Activated naive CD8-positive, alpha-beta T cell treated with anti-CD3 and anti-CD28 coated beads, Interleukin-2, amount 10 ng/mL, durations not matched to agents 7 days and 5 days (primary cell): ENCODE measurements at places on chromosomes 1 and 21. TPM values are rescaled to one million over a fixed set of nuclear protein-coding genes. Genes with fewer than 3 reads are reported as not detected.
A peak's percentile ranks its signal among the peaks of the same experiment; 100 is the strongest.

AMY1A gene
- not detected for total RNA-seq

TBX15 gene
- not detected for total RNA-seq

DPYD gene
- 42.0 TPM for total RNA-seq

LCA5L gene
- not detected for total RNA-seq

TPTE gene
- not detected for total RNA-seq

LINGO4 gene
- 0.14 TPM for total RNA-seq

SYT14 gene
- not detected for total RNA-seq

DNA sequence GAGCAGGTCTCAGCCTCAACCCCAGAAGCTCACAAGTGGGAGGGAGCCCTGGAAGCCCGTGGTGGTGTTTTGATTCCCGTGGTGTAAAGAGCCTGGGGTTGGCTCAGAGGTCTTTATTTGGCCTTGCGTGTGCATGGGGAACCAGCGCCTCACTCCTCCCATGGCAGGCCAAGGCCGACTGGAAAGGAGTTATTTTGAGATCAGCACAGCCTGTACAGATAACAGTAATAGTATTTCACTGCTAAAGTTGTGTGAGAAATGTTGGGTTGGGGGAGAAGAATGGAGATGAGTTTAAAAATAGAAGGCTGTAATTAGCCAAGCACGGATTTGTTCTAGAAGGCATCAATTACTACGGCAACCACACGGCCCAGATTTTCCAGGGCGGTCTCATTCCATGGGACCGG lies 186.5 kb downstream of the DYRK1A start:
- DNase-seq: no peak
- H3K36me3 ChIP-seq: no peaks in the 10 kb centered on the region
- no peaks in the 10 kb centered on the region for H3K4me1 ChIP-seq
- H3K27ac ChIP-seq: no peak overlapping the region
- H3K4me3 ChIP-seq: no peak overlapping the region
- peaks cover 5% of the 10 kb centered on the region for H3K27me3 ChIP-seq

- no peak for DNase-seq
- H3K36me3 ChIP-seq: no peaks in the 10 kb centered on the region
- no peak overlapping the region for H3K27ac ChIP-seq
These were observed 21.0 kb downstream of the MTARC1 start for GRCh38 chr1:220807726-220808125.

DNA sequence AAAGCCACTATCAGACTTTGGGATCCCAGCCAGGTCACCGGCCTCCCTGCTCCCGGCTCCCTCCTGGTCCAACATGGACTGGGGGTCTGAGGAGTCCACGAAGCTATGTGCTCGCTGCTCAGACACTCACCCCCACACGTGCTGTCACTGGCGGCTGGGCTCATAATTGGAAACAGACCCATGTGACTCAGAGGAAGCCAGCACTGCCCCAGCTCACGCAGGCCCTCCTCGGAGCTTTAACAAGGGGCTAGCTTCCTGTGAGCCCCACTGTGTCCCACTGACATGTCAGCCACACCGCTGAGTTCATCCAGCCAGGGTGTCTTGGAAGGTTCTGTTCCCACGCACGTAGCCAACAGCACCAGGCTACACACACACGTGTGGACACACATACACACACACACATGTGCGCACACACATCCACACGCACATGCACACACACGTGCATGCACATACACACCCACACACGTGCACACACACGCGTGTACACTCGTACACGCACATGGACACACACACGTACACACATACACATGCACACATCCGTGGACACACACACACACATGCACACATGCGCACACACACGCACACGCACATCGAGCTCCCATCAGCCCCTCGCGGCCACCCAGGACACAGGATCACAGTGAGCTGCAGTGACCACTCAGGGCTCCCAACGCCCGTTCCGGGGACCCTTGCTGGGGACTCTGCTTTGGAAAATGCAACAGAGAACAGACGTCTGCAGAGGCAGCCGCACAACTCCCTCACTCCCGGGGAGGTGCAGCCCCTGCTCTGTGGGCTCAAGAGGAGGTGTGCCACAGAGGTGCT lies 18.4 kb upstream of the COL6A2 start:
- H3K36me3 ChIP-seq: no peaks in the 10 kb centered on the region
- H3K4me3 ChIP-seq: no peak overlapping the region
- H3K27ac ChIP-seq: no peak overlapping the region
- peaks cover 14% of the 10 kb centered on the region for H3K27me3 ChIP-seq
- DNase-seq: no peak

- H3K36me3 ChIP-seq: no peaks in the 10 kb centered on the region
- DNase-seq: no peak
- H3K27ac ChIP-seq: peak overlapping the region; percentile 58
- H3K4me3 ChIP-seq: no peak overlapping the region
- H3K27me3 ChIP-seq: peaks cover 2% of the 10 kb centered on the region
These were observed 19.6 kb upstream of the CBR3 start for GRCh38 chr21:36115138-36115730.

- no peak overlapping the region for H3K27ac ChIP-seq
- no peak overlapping the region for H3K4me3 ChIP-seq
These were observed 1144.6 kb upstream of the ADGRL2 start for GRCh38 chr1:80656014-80656636.

DNA sequence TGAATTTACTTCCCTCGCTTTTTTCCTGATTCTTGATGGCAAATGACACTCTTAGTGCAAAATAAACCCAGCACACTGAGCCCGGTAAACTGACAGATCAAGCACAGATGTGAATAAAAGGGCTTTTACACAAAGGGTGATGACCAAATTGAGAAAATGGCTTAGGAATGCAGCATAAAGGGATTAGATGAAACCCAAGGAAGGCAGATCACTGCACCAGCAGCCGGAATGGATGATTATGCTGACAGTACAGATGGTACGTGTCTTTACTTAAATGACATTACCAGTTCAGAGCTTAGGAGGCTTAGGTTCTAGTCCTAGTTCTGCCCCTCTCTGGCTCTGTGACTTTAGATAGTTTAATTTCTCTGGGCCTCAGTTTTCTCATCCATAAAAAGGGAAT lies 12.0 kb downstream of the PKP1 start:
- no peaks in the 10 kb centered on the region for H3K4me1 ChIP-seq
- H3K27me3 ChIP-seq: peaks cover 33% of the 10 kb centered on the region
- no peak for DNase-seq

DNA sequence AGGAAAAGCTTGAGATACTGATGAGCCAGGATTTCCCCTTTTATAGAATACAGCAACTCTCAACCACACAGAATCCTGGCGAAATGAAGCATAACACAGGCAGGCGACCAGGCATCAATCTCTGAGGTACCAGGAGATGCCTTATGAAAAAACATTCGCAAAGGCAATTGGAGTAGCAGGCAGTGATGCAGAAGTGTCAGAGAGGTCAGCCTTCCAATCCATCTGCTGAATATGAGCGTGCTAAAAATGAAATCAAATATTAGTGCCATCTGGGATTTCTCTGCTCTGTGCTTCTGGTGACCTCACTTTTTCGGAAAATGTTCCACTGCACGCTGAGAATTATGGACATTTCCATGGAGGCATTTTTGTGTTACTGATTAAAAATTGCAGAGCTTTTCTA lies 258.8 kb downstream of the VAV3 start:
- no peaks in the 10 kb centered on the region for H3K27me3 ChIP-seq
- no peaks in the 10 kb centered on the region for H3K4me1 ChIP-seq
- DNase-seq: no peak
- no peak overlapping the region for H3K27ac ChIP-seq

- no peak overlapping the region for H3K27ac ChIP-seq
- no peaks in the 10 kb centered on the region for H3K36me3 ChIP-seq
- peak; percentile 17 for DNase-seq
- peaks cover 9% of the 10 kb centered on the region for H3K27me3 ChIP-seq
These were observed 41.0 kb downstream of the NENF start for GRCh38 chr1:212473729-212474128.

DNA sequence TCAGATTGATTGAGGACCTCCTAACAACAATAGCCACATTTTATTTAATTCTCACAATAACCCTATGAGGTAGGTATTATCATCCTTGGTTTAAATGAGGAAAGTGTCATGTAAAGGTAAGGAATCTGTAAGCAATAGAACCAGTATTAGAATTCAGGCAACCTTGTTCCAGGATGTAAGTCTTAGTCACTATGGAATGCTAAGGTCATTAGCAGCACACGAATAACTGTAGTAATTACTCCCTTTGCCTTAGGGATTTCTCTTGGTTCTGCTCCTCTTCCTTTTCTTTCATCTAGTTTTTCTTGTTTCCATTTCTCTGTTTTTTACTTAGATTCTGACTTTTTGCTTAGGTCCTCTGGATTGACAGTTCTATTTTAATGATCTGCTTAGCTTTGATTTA lies 23.1 kb upstream of the ATP6V1G3 start:
- H3K27me3 ChIP-seq: no peaks in the 10 kb centered on the region
- peaks cover 19% of the 10 kb centered on the region for H3K36me3 ChIP-seq
- no peak overlapping the region for H3K27ac ChIP-seq
- DNase-seq: no peak
- H3K4me3 ChIP-seq: no peak overlapping the region
- peaks cover 40% of the 10 kb centered on the region for H3K4me1 ChIP-seq

DNA sequence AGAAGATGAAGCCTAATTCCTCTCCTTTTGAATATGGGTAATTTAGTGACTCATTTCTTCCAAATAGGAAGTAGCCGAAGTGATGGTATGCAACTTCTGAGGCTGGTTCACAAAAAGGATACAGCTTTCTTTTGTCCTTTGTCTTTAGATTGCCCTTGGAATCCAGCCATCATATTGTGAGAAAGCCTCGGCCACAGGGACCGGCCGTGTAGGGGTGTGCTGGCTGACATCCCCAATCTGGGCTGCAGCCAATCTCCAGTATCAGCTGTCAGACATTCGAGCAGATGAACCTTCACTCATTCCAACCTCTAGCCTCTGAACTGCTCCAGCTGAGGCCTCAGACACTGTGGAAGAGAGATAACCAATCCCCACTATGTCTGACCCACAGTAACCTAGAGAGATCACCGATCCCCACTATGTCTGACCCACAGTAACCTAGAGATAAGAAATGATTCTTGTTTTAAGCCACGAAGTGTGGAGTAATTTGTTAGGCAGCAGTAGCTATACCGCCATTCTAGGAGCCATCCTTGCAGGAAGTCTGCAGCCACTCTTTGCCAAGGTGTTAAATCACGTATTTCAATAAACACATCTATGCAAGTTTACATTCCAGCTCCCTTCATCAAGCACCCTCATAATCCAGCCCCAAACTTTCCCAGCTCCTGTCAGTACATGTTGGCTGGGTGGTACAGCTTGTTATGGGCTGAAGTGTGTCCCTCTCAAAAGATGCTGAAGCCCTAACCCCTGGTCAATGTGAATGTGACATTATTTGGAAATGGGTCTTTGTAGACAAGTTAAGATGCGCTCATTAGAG lies 2.9 kb upstream of the DIP2A start:
- H3K36me3 ChIP-seq: peaks cover 43% of the 10 kb centered on the region
- peaks cover 31% of the 10 kb centered on the region for H3K4me1 ChIP-seq
- no peaks in the 10 kb centered on the region for H3K27me3 ChIP-seq
- no peak overlapping the region for H3K27ac ChIP-seq
- no peak overlapping the region for H3K4me3 ChIP-seq
- DNase-seq: no peak

DNA sequence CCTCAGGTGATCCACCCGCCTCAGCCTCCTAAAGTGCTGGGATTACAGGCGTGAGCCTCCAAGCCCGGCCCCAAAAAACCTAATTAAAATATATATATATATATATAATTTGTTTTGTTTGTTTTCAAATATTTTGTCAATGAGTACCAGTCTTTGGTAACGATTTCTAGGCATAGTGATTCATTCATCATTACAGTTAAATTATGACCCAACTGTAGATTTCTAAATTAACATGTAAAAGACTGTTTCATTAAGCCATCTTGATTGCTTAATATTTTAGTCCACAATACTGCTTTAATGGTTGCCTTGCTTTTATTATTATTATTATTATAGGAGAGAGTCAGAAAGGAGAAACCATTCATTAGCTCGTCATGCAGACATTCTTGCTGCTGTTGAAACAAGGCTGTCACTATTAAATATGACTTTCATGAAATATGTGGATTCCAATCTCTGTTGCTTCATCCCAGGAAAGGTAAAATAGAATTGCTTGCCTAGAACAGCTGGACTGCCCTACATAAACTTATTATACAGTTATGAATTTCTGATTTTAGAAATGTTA lies 19.9 kb downstream of the FBXO28 start:
- H3K27ac ChIP-seq: no peak overlapping the region
- no peak for DNase-seq
- H3K4me1 ChIP-seq: no peaks in the 10 kb centered on the region
- peaks cover 34% of the 10 kb centered on the region for H3K36me3 ChIP-seq
- no peak overlapping the region for H3K4me3 ChIP-seq
- H3K27me3 ChIP-seq: no peaks in the 10 kb centered on the region

GRCh38 chr1:104238991-104239390 lies 489.3 kb downstream of the AMY1C start:
- no peak overlapping the region for H3K4me3 ChIP-seq
- no peaks in the 10 kb centered on the region for H3K36me3 ChIP-seq
- H3K4me1 ChIP-seq: no peaks in the 10 kb centered on the region
- no peak for DNase-seq
- no peaks in the 10 kb centered on the region for H3K27me3 ChIP-seq
- no peak overlapping the region for H3K27ac ChIP-seq

DNA sequence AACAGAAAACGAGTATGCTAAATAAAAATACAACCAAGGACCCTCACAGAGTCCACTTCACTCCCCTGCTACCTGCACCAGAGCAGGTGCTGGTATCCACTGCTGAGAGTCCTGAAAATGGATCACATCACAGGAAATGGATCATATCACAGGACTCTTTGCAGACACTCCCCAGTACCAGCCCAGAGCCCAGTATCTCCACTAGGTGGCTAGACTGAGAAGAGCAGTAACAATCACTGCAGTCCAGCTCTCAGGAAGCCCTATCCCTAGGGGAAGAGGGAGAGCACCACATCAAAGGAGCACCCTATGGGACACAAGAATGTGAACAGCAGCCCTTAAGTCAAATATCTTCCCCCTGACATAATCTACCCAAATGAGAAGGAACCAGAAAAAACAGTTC lies 28.0 kb downstream of the AGBL4 start:
- no peaks in the 10 kb centered on the region for H3K4me1 ChIP-seq
- no peaks in the 10 kb centered on the region for H3K36me3 ChIP-seq
- H3K27me3 ChIP-seq: no peaks in the 10 kb centered on the region

DNA sequence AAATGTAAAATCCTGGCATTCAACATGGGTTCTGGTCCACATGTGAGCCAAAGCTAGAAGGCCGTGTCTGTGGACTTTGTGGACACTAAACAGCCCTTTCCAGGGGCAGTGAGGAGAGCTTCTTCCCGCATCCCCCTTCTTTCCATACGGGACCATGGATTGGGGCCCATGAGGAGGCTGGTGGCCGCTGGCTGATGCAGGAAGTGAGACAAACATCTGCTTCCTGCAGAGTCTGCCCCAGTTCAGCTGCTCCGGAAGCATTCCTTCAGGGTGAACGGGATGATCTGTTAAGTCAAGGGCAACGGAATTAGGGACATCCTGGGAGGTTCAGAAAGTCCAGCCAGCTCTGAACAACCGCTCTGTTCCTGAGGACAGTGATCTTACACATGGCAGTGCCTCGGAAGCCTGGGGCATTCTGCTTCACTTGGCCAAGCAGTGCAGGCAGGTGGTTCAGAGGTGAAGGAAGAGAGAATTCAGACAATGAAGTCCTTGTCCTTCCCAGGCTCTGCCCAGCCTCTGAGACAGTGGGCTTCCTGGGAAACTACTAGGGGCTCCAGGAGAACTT lies 1.5 kb downstream of the CA6 start:
- peaks cover 50% of the 10 kb centered on the region for H3K36me3 ChIP-seq
- DNase-seq: no peak
- no peaks in the 10 kb centered on the region for H3K27me3 ChIP-seq
- peak overlapping the region; percentile 93 for H3K27ac ChIP-seq
- H3K4me1 ChIP-seq: peaks cover 78% of the 10 kb centered on the region
- peak overlapping the region; percentile 83 for H3K4me3 ChIP-seq

- DNase-seq: peak; percentile 70
- peaks cover 38% of the 10 kb centered on the region for H3K4me1 ChIP-seq
- peak overlapping the region; percentile 93 for H3K4me3 ChIP-seq
- peaks cover 7% of the 10 kb centered on the region for H3K36me3 ChIP-seq
- H3K27ac ChIP-seq: peak overlapping the region; percentile 96
These were observed 1.2 kb upstream of the PTTG1IP start for GRCh38 chr21:44874497-44875315.
